ENCODE measurements at places on chromosomes 7 and 10. TPM values are rescaled to one million over a fixed set of nuclear protein-coding genes. Genes with fewer than 3 reads are reported as not detected.

Gene GDF2
- total RNA-seq, result 1.7 TPM

DNA sequence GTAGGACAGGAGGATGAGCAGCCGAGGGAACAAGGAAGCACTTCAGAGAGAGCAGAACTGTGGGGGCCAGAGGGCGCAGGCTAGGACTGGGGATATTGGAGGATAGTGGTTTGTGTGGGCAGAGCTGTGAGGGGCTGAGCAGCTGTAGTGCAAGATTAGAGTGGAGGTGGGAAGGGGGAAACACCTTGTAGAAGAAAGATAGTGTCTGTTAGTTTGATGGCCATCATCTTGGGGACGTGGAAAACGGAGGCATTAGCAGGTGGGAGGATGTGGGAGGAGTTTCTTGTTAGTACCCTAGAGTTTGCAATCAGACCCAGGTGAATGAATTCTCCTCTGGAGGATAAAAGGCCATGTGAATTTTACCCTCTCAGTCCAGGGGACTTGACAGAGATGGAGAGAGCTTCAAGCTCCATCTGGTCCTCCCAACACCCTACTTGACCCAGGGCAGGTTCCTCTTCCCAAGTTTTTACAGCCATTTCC, 34.0 kb downstream of the PRSS2 start:
- DNase-seq, result no peak

DNA sequence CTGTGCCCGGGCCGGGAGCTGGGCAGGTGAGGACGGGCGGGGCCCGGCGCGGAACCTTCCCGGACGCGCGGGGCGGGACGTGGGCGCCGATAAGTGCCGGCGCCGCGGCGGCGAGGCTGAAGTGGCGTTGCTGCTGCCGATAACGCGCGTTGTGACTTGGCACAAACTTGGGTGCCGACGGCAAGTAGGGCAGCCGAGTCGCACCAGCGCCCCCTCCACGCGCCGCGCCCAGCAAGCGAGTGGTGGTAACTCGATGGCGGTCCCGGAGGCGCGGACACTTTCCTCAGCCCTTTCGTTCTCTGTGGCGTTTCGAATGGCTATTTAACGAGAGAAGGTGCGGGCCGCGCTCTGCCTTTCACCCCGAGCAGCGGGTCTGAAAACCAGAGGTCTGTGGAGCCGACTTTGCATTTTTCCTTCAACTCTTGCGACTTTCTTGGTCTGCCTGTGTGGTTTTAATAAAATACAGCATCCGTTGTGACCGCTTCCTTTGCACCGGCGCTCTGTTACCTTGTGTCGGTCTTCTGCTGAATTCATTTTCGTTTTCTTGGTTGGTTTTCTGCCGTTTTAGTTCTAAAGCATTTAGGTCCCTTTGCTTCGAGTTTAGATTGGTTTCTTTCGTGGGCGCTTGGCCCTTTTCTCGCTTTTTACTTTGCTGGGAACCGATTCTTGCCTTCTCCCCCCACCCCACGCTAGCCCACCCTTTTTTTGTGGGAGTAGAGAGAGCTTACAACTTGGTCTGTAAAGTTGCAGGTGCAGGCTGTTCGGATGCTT, 701 bp downstream of the STK17A start:
- DNase-seq, result peak; percentile 62

DNA sequence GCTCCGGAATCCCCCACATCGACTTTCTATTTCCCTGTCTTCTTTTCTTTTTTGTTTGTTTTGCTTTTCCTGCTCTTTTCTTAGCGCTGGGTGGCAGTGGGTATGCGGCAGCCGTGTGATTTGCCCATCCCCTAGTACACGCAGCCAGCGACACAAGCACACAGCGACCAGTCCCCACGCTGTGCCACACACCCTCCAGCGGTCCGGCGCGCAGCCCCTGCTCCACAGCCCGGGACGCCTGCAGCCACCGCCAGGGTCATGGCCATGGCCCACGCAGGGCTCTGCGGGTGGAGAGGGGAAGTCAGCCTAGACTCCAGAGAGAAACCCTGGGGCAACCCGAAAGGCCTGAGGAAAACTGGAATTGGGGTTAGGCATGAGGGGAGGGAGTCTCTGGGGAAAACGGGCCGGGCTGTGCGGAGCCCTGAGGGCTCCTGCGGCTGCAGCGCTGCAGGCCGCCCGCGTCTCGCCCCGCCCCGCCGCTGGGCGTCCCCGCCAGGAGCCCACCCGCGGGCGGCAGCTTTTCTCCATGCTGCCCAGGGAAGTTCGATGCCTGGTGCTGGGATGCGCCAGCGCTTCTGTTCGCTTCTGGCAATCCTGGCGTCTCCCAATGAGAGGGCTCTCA, 2.5 kb downstream of the CHRM2 start:
- DNase-seq, result peak; percentile 10

Measured in umbilical cord (tissue), 2 donors.